ENCODE measurements at places on chromosomes 3 and 15.
A peak's percentile ranks its signal among the peaks of the same experiment; 100 is the strongest.

GRCh38 chr15:84697236-84697990 is 18.5 kb downstream of the SEC11A start:
- peak; percentile 22 for ATAC-seq

GRCh38 chr3:22315925-22316324 is 564.9 kb upstream of the ZNF385D start:
- no peak for ATAC-seq

GRCh38 chr15:94882071-94882712 is 650.8 kb downstream of the MCTP2 start:
- ATAC-seq: no peak

GRCh38 chr15:90143166-90143655 is 40.9 kb upstream of the IDH2 start:
- ATAC-seq: peak; percentile 78

DNA sequence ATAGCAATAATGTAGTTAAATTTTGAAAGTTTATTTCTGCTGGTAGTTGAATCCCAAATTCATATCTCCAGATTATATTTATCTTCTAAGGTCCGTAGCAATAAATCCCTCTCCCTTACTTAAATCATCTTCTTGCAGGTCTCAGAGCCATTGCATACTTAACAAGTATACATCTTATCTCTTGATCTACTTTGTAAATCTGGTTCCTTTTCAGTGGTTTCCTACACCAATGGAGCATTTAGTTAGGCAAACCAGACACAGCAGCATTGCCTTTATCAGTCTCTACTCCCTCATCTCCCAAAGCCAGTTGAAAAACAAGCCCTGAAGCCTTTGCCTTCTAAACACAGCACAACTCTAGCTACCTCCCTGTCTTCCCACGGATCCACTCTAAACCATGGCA is 440.9 kb downstream of the CNTN6 start:
- ATAC-seq: no peak

- no peak for ATAC-seq
Observed at GRCh38 chr15:36468746-36469145, 110.7 kb upstream of the CDIN1 start.

- ATAC-seq: no peak
Observed at GRCh38 chr3:116630494-116630893, 79.1 kb upstream of the TUSC7 start.

DNA sequence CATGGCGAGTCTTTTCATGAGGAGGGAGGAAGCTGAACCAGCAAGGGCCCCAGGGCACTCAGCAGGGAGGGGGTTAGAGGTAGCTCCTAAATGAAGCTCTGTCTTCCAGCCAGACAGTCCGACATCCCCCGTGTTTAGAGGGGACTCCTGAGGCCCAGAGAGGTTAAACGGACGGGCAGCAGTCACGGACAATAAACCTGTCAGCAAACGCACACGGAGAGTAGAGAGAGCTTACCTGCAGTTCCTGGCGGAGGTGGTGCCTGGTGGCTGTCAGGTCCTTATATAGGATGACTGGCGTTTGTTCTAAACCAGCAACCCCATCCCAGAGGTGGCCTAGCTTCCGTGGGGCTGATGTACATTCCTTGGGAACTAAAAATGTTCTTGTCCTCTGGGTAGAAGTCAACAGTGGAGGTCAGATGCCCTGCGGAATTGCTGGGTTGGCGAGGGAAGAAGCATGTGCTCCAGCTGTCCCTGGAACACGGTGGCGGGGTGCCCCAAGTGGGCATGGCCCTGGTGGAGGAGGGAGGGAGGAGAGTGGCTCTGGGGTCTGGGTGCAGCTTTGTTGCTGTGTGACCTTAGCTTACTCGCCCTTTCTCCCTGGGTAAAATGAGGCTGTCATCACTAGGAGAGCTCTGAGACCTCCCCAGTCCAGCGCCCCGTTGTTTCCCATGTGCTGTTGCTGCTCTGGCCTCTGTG is 2.1 kb downstream of the GHRL start:
- ATAC-seq: no peak

DNA sequence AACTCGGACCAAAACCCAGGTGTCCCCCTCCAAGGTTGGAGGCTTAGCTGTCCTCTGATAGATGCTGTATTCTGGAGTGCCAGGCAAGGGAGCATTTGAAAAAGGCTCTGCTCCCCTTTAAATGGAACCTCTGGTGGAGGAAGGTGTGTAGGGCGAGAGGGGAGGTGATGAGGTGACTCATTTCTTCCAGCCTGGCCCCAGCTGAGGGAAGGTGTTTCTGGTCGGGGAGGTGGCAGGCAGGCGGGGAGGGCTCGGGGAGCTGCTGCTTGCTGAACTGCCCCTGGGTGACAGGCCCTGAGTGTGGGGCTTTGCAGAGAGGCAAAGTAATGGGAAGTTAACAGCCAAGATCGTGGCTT is 18.8 kb downstream of the PSTPIP1 start:
- ATAC-seq: peak; percentile 93

- no peak for ATAC-seq
Observed at GRCh38 chr15:31049111-31049510, 52.4 kb downstream of the TRPM1 start.

DNA sequence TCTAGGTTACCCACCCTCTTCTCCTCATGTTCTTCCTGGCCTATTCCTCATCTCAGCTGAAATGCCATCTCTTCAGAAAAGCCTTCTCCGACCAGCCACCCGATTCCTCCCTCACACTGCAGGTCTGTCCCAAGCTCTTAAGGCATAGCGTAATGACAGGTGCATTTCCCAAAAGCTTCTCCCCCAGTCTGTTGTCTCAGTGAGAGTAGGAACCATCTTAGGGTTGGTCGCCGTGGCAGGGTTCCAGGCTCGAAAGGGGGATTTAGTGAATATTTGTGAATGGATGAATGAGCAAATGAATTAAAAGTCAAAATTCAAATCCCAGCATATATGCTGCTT is 78.6 kb downstream of the TOP2B start:
- no peak for ATAC-seq

DNA sequence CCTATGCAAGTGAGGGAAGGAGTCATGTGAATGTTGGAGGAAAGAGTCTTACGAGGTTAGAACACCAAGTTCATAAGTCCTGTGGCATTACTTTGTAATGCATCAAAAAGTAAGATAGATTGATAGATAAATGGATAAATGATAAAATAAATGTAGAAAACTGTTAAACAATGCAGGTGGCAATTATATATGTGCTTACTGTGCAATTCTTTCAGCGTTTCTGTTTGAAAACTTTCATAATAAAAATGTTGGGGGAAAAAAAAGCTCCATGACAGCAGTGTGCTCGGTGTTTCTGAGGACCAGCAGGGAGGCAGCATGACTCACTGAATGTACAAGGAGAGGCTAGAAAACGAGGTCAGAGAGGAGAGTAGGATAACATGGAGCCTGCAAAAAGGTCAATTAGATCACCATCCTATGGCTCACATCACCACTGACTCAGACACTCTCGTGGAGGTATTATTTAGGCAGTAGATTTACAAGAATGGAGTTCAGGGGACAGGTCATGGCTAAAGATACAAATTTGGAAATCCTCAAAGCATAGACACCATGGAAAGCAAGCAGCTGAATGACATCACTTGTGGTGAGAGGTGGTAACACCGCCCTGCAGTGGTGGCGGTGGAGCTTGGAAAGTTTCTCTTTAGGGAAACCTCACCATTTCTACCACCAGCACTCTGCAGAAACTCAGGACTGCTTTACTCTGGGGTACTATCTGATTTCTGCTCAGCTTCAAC is 219.8 kb downstream of the CTNNB1 start:
- peak; percentile 13 for ATAC-seq

All from activated CD4-positive, CD25-positive, alpha-beta regulatory T cell treated with anti-CD3 and anti-CD28 coated beads, Interleukin-2, amount 50 U/mL, for 24 hours (primary cell).